ENCODE measurements at places on chromosomes 3 and 15.

DNA sequence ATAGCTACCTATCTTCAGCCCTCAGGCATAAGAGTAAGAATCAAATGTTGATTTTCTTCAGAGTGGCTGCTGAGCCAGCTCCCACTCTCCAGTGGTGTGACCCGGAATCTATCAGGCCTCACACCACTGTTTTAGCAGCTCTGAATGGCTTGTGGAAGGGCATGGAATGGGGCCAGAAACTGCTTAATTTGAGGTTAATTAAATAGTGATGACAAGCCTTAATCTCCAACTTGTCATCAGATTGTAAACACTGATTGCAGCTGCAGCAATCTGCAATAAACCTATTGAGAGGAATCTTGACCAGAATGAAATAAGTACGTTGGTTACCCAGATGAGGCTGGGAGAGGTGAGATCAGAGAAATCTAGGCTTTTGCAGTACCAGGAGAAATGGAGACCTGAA lies 317.4 kb downstream of the FHIT start:
- DNase-seq, result no peak

DNA sequence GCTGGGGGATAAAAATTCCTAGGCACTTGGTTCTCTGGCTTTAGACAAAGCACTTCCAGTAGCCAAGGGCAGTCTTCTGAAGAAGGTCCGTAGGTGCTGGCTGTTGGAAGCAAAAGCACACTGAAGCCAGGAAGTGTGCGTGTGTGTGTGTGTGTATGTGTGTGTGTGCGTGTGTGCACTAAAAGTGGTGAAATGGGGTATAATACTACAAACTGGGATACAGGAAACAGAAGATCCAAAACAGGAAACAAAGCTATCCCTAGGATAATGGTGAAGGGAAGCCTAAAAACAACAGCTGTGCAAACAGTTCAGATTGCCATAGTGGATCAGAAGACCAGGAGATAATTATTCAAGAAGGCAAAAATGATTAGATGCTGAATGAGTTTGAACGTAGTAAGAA lies 103.4 kb downstream of the IL20RB start:
- DNase-seq, result no peak

DNA sequence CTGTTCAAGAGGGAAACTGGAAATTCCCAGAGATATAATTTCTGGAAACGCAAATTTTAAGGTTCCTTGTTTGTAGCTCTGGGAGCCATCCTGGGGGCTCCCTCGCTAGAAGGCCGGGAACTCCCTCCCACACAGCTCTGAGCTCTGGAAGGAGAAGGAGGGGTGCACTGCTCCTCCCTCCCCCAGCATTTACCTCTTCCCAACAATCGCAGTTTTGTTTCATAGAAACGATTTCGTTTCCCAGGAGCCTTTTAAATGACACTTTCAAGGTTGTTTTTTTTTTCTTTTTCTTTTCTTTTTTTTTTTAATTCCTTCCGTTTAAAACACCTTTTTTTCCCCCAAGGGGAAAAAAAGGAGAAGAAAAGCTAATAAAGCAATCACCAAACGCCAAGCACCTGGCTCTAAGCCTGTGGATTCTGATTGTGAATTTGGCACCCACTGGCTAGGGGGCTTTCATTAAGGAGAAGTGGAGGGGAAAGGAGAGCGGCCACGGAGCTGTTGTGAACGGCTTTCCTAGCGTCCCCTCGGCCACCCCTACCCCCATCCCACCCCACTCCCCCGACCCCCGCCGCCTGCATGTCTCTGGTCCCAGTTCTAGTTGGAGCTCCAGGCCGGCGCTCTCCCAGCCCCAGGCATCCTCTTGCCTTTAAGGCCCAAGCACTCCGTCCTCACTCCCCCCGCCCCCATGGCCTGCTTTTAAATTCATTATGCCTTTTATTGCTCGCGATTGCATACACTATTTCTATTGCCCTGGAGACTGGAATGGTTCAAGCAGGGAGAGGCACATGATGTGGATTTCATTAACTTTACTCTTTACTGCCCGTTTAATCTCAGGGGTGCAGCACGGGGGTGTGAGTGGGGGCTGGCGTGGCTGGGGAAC lies 13.6 kb upstream of the CCDC33 start:
- no peak for DNase-seq

DNA sequence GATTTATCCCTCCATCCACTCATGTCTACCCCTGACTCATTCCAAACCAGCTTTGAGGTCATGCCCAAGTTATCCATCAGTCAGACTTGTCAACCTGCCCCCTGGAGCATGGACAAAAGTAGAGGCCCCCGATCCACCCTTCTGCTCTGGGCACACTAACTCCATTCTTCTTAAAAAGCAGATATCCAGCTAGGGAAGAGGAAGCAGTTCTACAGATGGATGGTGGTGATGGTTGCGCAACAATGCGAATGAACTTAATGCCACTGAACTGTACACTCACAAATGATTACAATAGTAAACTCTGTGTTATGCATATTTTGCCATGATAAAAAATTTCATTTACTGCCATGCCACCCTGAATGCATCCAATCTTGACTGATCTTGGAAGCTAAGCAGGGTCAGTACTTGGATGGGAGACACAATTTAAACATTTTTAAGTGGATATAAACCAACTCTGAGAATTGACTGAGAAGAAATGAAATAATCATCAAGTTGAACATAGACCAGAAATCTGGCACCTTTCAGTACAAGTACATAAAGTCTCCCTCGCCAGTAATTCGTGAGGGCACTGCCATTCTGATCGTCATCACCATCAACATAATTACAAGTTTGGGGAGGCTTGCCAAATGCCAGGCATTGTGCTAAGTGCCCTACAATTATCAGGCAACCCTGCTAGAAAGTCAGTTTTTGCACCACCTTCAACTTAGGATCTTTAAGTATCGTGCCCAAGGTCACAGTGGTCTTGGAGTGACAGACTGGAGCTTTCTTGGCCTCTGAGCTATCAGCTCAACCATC lies 124.8 kb downstream of the ATP10A start:
- DNase-seq, result no peak

GRCh38 chr15:55786341-55786740 lies 43.4 kb upstream of the PRTG start:
- DNase-seq, result no peak

Data from liver (tissue), 10 donors.